ENCODE measurements at places on chromosomes 11 and 22.
A peak's percentile ranks its signal among the peaks of the same experiment; 100 is the strongest.

- DNase-seq, result no peak
Observed at GRCh38 chr11:118438314-118438931, 2.1 kb downstream of the KMT2A start.

DNA sequence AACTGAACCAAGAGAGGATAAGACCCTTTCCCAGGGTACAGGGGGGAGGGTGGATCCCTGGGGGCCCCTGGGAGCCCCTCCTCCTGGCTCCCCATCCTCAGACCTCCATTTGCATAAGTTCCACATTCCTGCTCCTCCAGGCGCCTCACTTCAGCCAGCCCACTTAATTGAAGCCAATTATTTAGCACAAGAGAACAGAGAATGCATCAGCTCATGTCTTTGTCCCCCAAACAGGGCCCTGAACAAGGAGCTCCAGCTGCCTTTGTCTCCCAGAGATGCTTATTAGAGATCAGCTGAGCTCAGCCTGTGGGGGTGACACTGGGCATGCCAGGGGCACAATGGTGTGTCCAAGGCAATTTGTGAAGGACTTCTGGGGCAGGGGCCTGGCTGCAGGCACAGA is 89.9 kb upstream of the PRDM11 start:
- no peak for DNase-seq

GRCh38 chr11:121961321-121961801 is 154.7 kb downstream of the BLID start:
- no peak for DNase-seq

DNA sequence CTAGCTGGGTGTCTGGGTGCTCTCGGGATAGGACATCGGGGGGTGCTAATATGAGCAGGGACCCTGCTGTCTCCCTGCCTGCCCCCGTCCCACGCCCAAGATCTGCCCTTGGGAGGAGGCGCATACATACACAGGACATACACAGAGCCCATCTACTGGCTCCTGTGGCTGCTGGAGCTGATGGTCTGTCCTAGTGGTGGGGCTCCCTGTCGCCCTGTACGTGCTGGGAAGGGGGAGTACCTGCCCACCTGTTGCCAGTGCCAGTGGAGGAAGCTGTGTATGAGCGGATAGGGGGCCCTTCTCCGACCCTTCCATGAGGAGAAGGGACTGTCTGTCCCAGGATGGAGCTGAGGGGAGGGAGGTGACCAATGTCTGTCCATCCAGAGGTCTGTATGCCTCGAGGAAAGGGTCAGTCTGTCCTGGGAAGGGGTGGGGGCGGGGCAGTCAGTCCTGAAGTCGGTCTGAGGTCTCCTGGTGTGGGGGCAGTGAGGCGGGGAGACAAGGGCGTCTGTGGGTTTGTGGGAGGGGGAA is 952 bp downstream of the TBC1D10A start:
- DNase-seq, result no peak

DNA sequence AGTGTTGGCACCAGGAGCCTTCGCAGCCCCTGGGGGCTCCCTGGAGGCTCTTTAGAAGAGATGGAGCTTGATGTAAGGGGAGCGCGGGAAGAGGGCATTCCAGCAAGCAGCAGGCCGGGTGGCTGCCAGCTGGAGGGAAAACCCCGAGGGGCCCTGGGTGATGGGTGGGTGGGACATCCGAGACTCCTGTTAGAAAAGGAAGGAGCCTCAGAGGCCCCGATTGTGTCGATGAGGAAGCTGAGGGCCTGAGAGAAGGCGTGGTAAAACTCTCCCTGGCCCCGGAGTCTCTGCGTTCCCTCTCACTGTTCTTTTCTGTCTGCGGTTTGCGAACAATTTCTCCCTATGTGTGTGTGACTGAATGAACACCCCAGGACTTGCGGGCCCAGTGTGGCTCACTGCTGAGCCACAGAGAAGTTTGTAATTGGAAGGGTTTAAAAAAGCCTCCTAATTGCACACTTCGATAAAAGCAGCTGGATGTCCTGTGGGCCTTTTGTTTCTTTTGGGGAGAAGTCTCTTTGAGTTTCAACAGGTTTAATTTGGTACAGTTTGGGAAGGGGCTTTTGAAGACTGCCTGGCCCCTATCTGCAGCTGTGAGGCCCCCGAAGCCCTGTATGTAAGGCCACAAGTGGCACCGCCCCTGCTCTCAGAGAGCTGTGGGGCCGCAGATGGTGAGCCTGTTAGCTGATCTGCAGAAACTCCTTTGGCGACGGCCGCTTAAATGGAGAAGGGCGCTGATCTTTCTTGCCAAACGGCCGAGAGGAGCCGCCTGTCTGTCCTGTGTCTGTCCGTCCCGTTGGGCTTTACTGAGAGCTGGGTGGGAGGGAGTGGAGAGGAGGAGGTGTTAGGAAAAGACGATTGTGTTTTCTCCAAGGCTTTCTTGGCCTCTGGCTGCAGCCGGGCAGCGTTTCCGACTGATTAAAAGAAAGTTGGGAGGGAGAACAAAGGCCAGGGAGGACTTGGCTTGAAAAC is 2.0 kb downstream of the FBLN1 start:
- DNase-seq, result peak; percentile 20

- DNase-seq, result no peak
Observed at GRCh38 chr11:13386567-13386966, 76.5 kb downstream of the BTBD10 start.

- DNase-seq, result peak; percentile 68
Observed at GRCh38 chr11:108733479-108734116, 68.7 kb downstream of the DDX10 start.

DNA sequence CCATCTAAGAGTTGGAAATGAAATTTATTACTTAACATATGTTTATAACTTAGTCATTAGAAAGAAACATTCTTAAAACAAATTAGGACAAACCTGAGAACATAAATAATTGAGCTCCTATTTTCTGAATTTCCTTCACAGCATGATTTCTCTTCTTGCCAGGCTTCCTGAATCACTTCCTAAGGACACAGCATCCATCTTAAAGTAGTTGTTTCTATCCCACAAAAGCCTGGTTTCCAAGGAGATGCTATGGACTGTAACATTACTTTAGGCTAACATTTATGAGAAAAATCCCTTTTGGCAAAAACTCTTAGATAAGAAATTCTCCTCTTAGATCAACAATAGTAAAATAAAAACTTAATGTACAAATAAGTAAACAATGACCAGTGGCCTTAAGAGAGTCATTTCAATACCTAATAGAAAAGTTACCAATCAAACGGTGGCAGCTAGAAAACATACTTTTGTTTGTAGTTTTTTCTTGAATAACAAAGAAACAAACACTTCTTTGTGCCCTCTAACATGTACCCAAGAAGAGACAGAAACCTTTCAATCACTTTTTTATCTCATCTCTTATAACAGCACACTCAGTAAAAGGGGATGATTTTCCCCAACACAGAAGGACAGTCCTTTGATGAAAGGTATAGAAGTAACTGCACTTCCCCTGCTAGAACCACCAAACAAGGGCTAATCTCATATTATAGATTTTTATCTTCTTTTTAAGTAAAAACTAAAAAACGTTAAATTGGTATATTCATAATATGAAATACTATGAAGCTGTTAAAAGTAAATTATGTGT is 74.5 kb downstream of the TTC28 start:
- no peak for DNase-seq

- no peak for DNase-seq
Observed at GRCh38 chr22:49333206-49333605, 494.5 kb downstream of the BRD1 start.

GRCh38 chr11:19935507-19935906 is 222.9 kb downstream of the NAV2 start:
- DNase-seq, result no peak
